NCI-H524 treated with DMSO at 0.1 percent for 48 hours (cell line): ENCODE measurements at places on chromosomes 3 and 15.

DNA sequence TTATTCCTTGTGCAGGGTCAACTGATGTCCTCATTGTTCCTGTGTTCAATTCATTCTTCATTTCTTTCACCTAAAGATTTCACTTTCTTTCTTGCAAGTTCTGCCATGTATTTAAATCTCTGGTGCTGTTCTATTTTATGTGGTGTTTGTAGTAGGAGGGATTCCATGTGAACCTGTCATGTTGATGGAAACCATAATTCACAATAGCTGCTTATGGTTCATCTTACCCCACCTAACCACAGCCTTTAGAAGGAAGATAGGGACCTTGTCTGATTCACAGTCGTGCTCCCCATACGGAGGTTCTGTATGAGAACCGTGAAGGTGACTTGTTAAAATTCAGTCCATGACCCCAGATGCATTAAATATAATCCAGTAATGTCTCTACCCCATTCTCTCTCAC, 21.9 kb downstream of the SLCO2A1 start:
- no peak for DNase-seq

GRCh38 chr3:100993309-100993708, at the start of gene ABI3BP:
TSS of gene ABI3BP (minus strand) at chr3:100993421. CDS start at chr3:100993384, 37 bp downstream.
- DNase-seq, result no peak

DNA sequence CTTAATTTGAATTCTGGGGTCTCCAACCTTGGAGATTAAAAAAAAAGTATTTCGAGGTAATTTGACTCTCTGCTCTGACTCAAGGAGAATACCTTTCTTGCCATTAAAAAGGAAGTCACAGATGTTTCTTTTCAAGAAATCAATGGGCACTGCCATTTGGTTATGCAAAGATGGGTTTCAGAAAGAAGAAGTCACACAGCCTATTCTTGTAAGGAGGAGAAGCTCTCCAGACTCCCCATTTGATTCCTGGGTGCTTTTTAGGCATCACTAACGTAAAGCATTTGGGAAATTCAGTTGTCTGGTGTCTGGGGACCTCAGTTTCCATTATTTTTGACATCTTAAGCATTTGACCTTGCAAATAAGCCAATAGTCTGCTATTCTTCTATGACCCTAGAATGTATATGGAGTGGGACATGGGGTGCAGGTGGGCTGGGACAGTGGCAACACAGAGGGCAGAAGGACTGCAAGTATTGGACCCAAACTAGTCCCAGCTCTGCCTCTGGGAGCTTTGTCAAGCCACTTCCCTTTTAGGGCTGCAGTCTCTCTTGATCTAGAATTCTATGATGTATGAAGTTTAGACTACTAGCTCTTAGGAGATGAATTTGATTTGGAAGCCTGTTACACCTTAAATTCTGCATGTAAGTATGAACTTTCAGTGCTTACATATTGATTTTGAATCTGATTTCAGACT, 27.8 kb downstream of the IL5RA start:
- no peak for DNase-seq

DNA sequence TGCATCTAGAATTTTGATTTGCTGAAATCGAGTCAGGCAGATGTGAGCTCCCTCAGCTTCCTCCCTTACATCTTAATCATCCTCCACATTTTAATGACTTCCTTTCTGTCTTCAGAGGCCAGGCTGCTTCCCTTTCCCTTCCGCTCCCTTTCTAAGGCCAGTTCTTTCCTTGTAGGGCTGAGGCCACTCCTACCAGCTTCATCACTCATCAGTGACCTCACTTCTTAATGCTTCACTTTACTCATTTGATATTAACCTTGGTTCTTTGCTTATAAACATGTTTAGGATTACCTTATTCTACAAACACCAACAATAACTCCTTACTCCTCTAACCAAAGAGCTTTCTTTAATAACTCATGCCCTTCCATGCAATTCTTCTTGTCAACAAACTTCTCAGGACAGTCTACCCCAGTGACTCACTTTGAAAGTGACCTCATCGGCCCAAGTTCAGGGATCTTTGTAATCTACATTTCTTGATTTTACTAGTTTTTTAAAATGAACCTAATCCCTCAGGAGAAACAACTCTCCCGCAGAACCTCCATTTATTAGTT, 23.9 kb downstream of the ILDR1 start:
- no peak for DNase-seq

DNA sequence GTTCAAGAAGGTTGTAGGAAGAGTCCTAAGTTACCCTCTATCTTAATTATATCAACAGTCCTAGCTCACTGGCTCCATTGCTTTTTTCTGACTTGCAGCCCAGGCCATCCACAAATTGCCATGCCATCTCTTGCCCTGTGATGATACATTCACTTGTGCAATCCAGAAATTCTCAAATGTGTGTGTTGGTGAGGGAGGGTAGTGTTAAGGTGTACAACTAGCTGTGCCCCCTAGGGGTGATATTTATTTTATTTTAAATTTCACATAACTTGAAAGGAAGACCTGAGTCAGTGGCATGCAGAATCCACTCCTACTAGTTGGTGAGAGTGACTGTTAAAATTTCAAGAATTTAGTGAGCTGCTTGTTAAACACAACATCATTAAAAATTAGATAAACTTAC, 156.1 kb upstream of the ANKRD28 start:
- no peak for DNase-seq

GRCh38 chr15:78394981-78395616, 42.9 kb upstream of the IREB2 start:
- DNase-seq, result no peak

GRCh38 chr3:126742057-126742456, 38.0 kb downstream of the CHCHD6 start:
- DNase-seq, result no peak

DNA sequence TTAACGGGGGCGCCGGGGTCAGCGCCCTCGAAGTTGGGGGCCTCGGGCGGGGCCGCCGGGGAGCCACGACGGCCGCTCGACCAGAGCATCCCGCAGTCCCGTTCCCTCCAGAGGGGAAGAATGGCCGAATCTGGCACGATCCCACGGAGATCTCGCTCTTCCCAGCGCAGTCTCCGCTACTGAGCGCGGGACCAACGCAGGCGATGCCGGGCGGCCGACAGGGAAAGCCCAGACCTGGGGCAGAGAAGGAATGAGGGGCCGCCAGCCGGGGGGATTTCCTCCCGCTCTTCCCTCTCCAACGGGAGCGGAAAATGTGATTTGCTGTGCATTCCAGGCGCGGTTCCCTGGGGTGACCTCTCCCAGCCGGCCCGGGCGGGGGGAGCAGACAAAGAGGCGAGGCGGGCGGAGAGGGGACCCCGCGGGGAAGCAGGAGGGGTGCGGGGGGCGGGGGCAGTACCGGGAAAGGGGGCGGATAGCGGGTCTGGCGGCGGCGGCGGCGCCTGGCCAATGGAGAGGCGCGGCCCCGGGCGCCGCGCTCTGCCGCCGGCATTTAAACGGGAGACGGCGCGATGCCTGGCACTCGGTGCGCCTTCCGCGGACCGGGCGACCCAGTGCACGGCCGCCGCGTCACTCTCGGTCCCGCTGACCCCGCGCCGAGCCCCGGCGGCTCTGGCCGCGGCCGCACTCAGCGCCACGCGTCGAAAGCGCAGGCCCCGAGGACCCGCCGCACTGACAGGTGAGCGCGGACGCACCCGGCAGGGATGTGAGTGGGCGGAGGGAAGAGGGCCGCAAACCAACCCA, at the start of gene GREM1:
Gene GREM1 (plus strand): TSS at position 579 of the 801 bp plus-strand sequence. CDS start 12,687 bp downstream, outside the sequence.
- no peak for DNase-seq

GRCh38 chr3:194573680-194574437, 59.4 kb downstream of the TMEM44 start:
- DNase-seq, result peak; percentile 78

DNA sequence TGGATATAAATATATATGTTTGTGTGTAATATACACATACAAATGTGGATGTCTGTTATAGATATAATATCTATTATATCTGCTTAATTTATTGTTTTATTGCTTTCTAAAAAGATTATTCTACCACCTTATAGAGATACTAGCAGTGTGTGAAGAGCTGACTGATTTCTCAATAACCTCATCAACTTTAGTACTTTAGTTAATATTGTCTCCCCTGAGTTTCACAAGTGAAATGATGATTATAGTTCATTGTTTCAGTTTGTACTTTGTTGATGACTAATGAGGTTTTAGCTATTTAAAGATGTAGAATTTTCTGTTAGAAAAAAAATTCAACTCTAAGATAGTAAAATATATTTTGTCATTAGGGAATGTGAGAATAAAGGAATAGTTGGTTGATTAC, 11.4 kb downstream of the RSRC1 start:
- no peak for DNase-seq

DNA sequence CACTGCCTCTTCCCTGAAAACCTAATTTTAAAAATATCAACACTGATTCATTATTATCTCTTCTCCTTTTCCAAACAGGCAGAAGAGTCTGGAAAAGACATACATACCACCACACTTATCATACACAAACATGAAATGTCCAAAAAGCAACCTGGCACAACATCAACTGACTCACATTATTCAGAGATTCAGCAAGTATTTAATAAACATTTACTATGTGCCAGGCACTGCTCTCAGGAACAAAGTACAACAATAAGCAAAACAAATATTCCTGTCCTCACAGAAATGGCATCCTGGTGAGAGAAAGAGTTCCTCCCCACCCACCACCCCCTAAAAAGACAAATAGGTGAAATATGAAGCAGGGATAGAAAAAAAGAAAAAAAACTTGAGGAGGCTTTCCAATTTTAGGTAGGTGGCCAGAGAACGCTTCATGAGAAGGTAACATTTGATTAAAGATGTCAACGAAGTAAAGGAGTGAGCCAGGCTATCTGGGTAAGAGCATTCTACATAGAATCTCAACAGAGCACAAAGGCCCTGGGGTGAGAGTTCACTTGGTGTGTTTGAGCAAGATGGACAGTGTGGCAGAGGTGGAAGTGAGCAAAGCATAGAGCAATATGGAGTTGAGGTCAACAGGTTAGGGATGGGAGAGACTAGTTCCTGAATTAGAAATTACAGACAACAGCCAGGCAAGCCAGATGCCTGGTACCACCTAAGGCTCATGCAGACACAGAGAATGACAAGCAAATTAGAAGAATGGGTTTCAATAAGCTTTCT, 141.7 kb downstream of the OSBPL10 start:
- no peak for DNase-seq

DNA sequence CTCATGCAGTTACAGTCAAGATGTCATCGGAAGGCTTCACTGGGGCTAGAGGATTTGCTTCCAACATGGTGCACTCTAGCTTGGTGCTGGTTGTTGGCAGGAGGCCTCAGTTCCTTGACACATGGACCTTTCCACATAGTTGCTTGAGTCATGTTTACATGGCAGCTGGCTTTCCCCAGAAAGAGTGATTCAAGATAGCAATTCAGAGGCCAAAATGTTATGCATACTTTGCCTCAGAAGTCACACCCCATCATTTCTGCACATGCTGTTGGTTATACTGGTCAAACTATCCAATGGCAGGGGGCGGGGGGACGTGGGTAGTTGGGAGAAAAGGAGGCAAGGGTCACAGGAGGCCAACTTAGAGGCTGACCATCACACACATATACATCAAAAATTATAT, 58.7 kb downstream of the FOXB1 start:
- DNase-seq, result no peak

GRCh38 chr3:29057326-29057725, 223.5 kb upstream of the RBMS3 start:
- no peak for DNase-seq

GRCh38 chr3:31248563-31248992, 284.1 kb upstream of the STT3B start:
- no peak for DNase-seq

DNA sequence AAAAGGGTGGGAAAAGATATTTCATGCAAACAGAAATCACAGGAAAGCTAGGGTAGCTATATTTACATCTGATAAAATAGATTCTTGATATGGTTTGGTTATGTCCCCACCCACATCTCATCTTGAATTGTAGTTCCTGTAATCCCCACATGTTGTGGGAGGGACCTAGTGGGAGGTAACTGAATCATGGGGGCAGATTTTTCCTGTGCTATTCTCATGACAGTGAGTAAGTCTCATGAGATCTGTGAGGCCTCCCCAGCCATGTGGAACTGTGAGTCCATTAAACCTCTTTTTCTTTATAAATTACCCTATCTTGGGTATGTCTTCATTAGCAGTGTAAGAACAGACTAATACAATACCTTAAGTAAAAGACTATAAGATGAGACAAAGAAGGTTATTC, 558.1 kb downstream of the RSL24D1 start:
- DNase-seq, result no peak

DNA sequence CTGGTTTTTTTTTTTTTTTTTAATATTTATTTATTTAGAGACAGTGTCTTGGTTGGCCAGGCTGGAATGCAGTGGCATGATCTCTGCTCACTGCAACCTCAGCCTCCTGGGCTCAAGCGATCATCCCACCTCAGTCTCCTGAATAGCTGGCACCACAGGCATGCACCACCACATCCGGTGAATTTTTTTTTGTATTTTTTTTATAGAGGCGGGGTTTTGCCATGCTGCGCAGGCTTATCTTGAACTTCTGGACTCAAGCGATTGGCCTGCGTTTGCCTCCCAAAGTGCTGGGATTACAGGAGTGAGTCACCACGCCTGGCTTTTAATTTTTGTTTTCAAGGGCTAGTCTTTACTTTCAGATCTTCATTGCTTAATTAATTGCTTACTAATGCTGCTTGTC, 13.1 kb downstream of the PCCB start:
- no peak for DNase-seq

GRCh38 chr3:16372362-16373292, 107.6 kb downstream of the OXNAD1 start:
- DNase-seq, result no peak

- no peak for DNase-seq
Measured at GRCh38 chr15:82802497-82802896, 3.4 kb downstream of the FSD2 start.

GRCh38 chr3:118536764-118537163, 497.9 kb downstream of the IGSF11 start:
- no peak for DNase-seq

DNA sequence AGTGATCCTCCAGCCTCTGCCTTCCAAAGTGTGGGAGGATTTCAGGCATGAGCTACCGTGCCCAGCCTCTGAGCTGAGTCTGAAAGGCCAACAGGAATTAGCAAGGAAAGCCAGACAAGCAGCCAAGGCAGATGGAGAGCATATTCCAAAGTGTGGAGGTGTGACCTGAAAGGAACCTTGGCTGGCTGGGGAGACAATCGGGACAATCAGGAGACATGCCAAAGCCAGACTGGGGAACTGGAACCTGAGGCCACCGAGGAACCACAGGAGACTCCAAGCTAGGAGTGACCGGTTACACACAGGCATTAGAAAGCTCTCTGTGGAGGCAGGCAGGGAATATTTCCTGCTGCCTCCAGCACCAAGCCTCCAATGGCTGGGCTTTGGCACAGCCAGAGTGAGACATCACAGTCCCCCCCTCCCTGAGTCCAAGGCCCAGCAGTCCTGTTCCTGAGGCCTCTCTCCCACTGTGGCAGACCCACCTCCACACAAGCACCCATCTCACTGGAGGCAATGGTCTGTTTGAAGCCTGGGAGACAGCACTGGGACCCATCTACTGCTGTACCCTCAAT, 4.5 kb upstream of the C15orf39 start:
- DNase-seq, result no peak

DNA sequence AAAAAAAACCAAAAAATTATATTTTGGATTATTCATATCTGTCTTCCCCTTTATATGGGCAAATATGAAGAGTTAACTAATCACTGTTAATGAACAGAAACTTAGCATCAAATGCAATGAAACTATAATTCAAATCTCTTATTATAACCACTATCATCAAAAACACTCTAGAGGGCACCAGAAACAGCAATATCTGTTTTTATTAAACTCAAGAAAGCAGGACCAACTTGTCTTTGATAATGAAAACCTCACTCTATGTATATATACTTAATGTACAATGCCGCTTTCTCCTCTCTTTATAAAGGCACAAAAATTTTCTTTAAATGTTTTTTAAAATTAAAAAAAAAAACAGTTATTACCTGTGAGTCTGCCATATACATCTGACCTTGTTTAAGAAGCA, 92.7 kb downstream of the UACA start:
- no peak for DNase-seq
